T-helper 1 cell treated with Interleukin-12 subunit alpha and Interleukin-12 subunit beta and Interleukin-4 antibody, amounts not matched to agents 30 ng/mL and 1 ng/mL, for 36 hours (primary cell): ENCODE measurements at places on chromosomes 7 and 10. TPM values are rescaled to one million over a fixed set of nuclear protein-coding genes. Genes with fewer than 3 reads are reported as not detected.

The ZEB1 gene
- 72.0 and 73.8 TPM in 2 replicates for total RNA-seq

The KDM7A gene
- 29.1 and 29.2 TPM in 2 replicates for total RNA-seq

The HMX2 gene
- total RNA-seq: not detected in 2 replicates

The COPS6 gene
- total RNA-seq: 95.2 and 110 TPM in 2 replicates

The PLPP4 gene
- not detected in 2 replicates for total RNA-seq

The ADO gene
- total RNA-seq: 23.3 and 24.3 TPM in 2 replicates

The PRLHR gene
- total RNA-seq: not detected in 2 replicates

The PNLIPRP1 gene
- total RNA-seq: not detected in 2 replicates

The DPYSL4 gene
- total RNA-seq: 22.5 and 24.0 TPM in 2 replicates

The GPR37 gene
- total RNA-seq: not detected in 2 replicates

The PTPRN2 gene
- total RNA-seq: 2.5 and 2.9 TPM in 2 replicates

The C10orf71 gene
- total RNA-seq: not detected in 2 replicates

The HHEX gene
- 0.12 TPM in 1 of 2 replicates, not detected in the other for total RNA-seq

The AKR1C8 gene
- total RNA-seq: 1.4 and 1.9 TPM in 2 replicates

The AMPH gene
- not detected in 2 replicates for total RNA-seq

The PRSS37 gene
- total RNA-seq: not detected in 2 replicates

The EGR2 gene
- 22.4 and 22.9 TPM in 2 replicates for total RNA-seq

The TMEM213 gene
- 3.7 and 4.6 TPM in 2 replicates for total RNA-seq

The PSD gene
- total RNA-seq: 2.4 and 3.7 TPM in 2 replicates
